ENCODE measurements at places on chromosomes 5 and 9. TPM values are rescaled to one million over a fixed set of nuclear protein-coding genes. Genes with fewer than 3 reads are reported as not detected.

C9orf152 gene
- total RNA-seq = not detected

AGXT2 gene
- total RNA-seq = not detected

GRCh38 chr9:100725371-100725770 is 147.5 kb downstream of the CAVIN4 start:
- no peak for DNase-seq

- no peak for DNase-seq
Observed at GRCh38 chr5:124824637-124825158, 78.3 kb upstream of the ZNF608 start.

DPP7 gene
- total RNA-seq = 90.2 TPM

FGD3 gene
- total RNA-seq = not detected

DNA sequence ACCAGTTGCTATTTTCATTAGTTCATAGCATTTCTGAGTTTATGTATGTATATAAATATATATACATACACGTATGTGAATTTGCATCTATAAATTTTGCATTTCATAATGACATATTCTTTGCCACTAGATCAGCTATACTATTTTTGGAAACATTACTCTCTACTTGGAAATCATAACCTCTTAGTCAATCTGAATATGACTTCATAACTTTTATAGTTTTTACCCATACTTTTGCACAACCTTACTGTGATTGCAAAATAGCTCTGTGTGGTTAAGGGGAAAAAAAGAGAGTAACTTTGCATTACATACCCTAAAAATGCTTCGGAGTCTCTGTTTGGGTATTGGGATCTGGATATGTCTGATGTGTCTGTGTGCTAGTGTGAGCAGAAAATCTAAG is 44.9 kb upstream of the ADAMTSL1 start:
- no peak for DNase-seq

DNA sequence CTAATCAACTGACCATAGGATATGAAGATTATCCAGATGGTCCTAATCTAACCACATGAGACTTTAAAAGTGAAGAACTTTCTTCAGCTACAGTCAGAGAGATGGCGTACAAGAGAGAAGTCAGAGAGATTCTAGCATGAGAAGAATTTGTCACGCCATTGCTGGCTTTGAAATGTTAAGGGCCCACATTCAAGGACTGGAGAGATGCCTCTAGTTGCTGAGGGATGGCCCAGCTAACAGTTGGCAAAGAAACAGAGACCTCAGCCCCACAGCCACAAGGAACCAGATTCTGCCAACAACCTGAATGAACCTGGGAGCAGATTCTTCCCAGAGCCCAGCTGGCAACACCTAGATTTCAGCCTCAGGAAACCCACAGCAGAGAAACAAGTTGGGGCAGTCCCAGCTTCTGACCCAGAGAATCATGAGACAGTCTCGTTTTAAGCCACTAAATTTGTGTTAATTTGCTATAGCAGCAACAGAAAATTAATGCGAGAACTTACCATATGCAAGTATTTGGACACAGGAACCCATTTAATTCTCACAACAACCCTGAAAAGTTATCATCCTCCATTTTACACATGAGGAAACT is 132.0 kb downstream of the MLLT3 start:
- DNase-seq = no peak

DOCK8 gene
- total RNA-seq = not detected

SLC34A3 gene
- not detected for total RNA-seq

LCN9 gene
- total RNA-seq = not detected

DNA sequence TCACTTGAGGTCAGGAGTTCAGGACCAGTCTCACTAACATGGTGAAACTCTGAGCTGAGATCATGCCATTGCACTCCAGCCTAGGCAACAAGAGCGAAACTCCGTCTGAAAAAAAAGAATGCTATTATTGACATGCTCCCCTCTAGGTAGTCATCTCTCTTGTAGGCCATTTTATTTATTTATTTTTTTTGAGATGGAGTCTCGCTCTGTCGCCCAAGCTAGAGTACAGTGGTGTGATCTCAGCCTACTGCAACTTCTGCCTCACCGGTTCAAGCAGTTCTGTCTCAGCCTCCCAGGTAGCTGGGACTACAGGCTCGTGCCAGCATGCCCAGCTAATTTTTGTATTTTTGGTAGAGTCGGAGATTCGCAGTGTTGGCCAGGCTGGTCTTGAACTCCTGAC is 20.6 kb upstream of the NIM1K start:
- DNase-seq = no peak

FRMPD1 gene
- not detected for total RNA-seq

- no peak for DNase-seq
Observed at GRCh38 chr5:94313696-94314095, 304.7 kb downstream of the KIAA0825 start.

DNA sequence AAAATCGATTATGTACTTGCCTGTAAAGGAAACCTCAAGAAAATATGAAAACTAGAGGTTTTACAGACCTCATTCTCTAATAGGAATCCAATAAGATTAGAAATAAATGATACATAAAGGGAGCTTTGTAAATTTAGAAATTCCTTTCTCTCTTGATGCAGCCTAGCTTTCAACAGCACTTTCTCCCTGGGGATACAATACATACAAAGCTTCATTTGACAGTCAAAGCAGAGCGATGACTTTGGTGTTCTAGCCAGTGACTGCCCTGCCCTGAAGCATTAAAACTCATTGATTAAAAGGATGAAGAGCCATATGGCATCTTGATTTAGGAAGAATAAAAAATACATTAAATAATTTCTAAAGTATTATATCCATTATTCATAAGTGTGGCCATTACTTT is 46.3 kb upstream of the GLIS3 start:
- no peak for DNase-seq

GRCh38 chr5:17440766-17441165 is 57.3 kb upstream of the TAF11L2 start:
- no peak for DNase-seq

DNA sequence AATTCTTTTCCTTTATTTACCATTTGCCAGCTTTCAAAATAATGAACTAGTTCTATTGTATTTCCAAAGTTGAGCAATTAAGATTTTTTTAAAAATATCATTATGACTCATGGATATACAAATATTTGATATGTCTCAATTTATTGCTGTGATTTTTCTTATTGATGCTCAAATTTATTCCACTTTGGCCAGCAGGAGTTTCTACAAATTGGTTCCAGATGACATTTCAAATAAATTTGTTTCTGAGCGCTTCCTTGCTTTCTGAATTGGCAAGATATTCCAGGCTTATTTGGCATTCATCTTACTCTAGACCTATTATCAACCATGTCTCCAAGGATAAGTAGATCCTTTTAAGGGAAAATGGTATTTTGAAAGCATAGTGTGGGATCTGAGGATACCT is 58.5 kb upstream of the TJP2 start:
- DNase-seq = no peak

DNA sequence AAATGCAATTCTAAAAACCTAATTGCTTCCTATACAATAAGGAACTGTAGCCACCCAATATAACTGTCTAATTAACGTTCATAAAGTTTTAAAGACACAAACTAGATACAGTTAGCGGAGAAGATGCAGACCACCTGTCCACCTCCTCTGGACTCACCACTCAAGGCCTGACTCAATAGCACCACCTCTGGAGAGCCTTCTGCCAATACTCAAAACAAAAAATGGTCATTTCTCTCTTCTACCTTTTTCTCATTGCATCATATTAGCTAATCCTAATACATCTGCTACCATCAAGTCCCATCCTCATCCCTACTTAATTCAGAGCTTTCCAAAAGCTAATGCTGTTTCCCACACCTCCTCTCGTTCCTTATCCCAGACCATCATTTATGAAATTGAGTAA is 159.9 kb downstream of the MLLT3 start:
- DNase-seq = no peak

BHMT gene
- not detected for total RNA-seq

DNA sequence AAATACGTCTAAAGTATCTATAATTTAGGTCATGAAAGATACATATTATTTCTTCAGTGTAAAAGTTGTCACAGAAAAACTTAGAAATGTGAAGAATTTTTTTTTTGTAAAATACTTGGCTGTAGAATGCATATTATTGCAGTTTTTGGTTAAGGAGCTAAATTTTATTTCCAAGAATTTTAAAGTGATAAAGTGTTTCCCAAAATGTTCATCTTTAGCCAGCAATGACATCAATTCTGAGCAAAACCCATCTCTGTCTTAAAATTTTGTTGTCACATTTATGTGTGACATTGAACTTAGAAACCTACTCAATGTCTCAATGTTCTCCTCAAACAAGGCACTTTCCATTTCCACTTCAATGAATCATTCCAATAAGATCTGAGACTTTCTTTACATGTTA is 47.8 kb upstream of the RPS23 start:
- no peak for DNase-seq

DNA sequence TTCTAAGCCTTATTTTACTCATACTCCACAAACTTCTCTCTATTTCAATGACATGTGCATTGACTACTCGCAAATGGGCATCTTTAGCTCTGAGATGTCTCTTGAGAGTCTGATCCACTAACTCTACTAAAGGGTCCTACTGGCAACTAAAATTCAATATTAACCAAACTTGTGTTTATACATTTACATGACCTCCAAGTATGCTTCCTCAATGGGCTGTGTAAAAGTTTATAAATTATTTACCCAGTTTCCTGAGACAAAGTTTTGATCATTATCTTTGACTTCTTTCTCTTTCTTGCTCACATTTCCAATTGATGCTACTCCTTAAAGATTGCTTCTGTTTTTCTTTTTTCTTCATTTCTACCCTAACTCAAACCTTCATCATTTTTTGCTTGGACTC is 510.1 kb upstream of the DAB2 start:
- DNase-seq = no peak

TTC33 gene
- total RNA-seq = 9.4 TPM

TRIM7 gene
- 3.9 TPM for total RNA-seq

SPATA31C1 gene
- total RNA-seq = not detected

IL9 gene
- not detected for total RNA-seq

CTXN3 gene
- not detected for total RNA-seq

- DNase-seq = no peak
Observed at GRCh38 chr5:15474143-15474719, 25.7 kb upstream of the FBXL7 start.

DNA sequence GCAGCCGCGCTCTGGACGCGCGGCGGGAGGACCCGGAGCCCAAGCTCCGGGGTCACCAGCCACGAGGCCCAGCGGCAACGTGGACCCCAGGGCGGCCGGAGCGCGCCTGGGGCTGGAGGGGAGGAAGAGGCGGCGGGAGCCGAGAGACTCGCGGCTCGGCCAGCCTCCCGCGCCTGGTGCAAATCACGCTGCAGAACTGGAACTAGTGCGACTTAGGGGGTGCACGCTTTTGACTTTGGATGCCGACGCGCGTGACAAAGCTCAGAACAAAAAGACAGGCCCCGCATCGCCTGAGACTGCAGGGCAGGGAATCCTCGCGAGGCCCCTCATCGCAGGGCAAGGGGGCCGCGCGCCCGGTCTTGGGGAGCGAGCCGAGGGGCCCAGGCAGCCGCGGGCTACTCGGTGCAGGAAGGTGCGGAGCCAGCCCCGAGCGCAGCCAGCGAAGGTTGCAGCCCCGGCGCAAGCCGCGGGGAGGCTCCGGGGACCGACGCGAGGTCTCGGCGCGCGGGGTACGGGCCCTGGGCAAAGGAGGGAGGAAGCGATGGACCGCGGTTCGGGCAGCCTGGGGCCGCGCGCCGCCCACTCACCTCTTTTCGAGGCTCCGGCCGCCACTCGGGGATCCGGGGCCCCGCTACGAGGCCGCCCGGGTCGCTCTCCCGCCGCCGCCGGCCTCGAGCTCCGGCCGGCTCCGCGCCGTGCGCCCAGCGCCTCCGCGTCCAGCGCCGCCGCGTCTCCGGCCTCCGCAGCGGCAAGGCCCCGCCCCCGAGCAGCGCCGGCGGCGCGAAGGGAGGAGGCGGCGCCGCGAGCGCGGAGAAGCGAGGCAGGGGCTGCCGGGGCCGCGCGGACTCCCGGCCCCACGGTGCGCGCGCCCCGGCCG is at the start of gene GOLM1:
Gene GOLM1, minus strand, starts transcription at position 735 of the 877 bp plus-strand sequence. CDS start 20,238 bp downstream, outside the sequence.
- DNase-seq = peak; percentile 23

- peak; percentile 87 for DNase-seq
Observed at GRCh38 chr5:10885026-10885425, 124.0 kb upstream of the DAP start.

SPINK6 gene
- not detected for total RNA-seq

DNA sequence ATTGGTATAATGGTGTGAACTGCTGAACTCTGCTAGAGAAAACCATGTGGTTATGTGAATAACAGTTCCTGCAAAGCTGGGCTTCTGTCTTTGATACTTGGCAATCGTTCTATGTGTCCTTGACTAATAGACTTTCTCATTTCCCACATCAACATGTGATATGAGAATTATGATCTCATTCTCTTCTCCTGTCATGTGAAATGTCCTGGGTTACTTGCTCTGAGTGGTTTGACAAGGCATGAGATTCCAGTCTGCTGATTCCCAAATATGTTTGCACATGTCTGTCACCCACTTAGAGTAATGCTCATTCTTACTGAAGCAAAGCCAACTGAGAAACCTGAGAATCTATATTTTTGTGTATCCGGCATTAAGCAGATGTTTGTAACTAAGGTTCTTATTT is 141.2 kb downstream of the PARP8 start:
- no peak for DNase-seq

DNA sequence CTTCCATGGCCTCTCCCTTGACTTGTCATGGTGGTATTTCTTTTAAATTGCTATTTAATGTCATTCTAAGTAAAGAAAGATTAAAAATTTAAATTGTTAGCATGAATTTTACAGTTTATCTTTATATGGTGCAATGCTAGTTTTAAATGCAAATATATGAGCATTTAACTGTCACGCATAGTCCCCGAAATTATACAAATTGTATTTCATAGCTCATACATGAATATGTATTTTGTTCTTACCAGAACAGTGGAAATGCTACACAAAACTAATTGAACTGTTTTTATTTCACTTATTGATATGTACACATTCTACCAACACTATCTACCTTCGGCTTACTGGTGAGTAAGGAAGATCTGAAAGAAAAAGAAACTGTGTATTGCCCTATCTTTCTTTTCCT is 125.8 kb downstream of the CARTPT start:
- no peak for DNase-seq

NR6A1 gene
- total RNA-seq = 0.13 TPM

GRCh38 chr9:78525986-78526560 is 229.1 kb downstream of the PSAT1 start:
- DNase-seq = no peak

ARHGEF37 gene
- 0.66 TPM for total RNA-seq

DNA sequence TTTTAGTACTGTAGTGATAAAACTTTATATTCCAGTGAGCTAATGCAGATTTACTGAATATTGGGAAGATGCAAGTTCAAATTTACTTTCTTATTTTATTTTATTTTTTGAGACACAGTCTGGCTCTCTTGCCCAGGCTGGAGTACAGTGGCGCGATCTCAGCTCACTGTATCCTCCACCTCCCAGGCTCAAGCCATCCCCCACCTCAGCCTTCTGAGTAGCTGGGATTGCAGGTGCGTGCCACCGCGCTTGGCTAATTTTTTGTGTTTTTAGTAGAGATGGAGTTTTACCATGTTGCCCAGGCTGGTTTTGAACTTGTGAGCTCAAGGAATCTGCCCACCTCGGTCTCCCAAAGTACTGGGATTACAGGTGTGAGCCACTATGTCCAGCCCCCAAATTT is 9.9 kb downstream of the PHAX start:
- no peak for DNase-seq

DNA sequence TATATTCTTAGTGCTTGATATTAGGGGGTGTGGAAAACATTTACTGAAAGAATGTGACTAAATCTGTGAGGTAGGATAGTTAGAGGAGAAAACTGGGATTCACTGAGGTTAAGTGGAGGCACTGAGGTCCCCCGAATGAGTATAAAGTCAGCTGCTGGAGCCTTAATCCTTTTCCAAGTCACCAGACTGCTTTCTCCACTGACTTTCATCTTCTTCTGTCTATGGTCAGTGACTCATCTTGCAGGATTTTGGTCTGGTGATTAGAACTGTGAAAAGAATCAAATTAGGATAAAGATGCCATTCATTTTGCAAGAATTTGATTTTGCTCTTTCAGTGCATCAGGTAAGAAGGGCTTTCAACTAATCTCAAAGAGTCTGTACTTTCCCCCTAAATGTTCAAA is 89.3 kb upstream of the ALDH1A1 start:
- peak; percentile 31 for DNase-seq
